ENCODE measurements at places on chromosomes 1 and 21.

DNA sequence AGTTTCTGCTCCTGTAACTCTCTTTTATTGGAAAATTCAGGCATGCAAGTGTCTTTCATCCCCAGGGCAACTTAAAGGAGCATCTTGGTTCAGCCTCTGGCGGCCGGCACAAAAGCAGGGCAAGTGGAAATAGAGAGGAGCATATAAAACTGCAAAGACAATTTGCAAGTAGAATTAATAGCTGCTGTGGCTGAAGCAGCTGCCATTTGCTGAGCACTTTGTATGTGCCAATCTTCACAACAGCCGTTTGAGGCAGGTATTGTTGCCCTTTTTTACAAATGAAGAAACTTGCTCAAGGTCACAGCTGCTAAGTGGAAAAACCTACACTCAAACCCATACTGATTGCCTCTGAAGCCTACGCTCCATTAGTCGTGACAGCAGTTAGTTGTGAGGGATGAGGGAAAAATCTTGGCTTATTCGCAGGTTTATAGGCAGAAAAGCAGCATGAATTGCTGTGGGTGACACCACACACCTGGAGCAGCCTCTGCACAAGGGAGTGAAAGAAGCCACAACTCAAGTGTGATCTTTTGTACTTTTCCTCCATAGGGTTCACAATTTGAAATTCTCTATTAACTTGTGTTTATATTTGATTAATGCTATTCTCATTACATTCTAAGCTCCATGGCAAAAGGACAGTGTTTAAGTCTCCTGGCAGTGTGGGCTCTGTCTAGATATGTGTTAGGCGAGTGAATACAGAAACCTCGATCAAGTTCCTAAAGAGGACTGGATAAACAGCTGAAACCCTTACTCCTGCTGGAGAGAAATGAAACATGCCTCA is 99.0 kb upstream of the BEND5 start:
- DNase-seq, result no peak

DNA sequence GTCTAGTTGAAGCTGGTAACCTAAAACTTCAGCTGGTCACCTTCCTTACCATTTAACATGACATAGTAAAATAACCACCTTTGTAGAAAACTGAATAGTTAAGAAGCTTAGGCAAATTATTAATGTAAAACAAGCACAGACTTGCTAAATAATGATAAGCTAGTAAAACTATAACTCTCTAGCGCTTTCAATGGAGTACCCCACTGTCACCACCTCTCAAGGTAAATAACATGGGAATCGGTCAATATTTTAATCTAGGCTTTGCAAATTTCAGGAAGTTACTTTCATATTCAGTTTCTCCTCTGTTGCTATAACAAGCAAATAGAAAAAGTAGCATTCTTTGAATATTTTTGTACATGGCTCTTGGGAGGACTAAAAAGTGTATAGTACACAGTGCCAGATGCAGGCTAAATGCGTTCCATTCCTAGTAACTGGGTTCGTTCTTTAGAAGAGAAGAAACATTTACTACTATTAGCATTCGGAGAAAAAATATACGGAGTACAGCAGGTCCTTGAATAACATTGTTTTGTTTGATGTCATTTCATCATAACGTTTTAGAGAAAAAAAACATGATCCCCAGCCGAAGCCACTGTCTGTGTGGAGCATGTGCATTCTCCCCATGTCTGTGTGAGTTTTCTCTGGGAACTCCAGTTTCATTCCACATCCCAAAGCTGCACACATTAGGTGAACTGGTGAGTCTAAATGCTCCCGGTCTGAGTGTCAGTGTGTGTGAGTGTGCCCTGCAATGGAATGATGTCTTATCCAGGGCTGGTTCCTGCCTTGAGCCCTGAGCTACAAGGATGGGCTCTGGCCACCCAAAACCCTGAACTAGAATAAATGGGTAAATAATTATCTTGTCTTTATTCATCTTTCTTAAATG is 52.5 kb downstream of the EPRS1 start:
- DNase-seq, result no peak

GRCh38 chr1:44531785-44532566 is 126.9 kb downstream of the RNF220 start:
- DNase-seq, result peak; percentile 42

DNA sequence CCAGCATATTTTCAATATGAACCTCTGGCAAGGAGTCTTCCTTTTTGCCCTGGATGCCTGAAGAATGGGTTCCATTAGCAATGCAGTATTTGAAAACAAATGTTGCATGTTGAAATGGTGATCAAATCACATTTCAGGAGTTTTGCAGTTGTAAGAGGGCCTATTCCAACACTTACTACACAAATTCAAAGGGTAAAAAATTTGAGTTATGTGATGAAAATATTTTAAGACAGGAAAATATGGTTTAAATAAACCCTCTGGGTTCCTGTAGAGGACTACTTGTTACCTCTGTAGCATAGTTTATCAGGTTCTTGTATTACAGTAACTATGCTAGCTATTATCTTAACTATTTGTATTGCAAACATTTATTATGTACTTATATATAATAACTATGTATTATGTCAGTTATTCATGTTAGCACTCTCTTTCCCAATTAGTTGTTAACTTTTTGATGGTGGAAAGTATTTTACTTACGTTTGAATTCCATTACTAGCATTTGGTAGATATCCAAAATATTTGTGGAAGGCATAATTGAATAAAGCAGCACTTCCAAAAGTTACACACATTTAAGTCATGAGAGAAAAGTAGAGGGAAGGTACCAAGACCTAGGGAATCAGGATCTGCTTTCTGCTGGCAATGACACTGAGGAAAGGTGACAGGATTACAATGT is 312.9 kb downstream of the GRIK1 start:
- no peak for DNase-seq

DNA sequence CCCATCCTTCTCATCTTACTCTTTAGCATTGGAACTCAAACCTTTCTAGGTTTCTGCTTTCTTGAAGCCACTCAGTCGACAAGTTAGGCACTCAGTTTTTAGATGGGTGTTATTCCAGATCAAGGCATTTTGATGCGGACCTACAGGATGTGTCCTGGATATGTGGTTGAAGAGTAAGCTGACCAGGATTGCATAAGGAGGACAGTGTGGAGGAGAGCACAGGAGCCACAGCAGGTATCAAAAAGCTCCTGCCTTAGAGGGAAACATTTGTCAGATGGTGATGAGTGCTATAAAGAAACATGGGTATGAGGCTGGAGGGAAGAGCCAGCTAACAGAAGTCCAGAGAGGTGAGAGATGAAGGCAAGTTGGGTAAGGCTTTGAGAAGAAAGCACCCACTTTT is 33.9 kb upstream of the OPRD1 start:
- no peak for DNase-seq

GRCh38 chr1:207000651-207001291 is 30.5 kb upstream of the FCAMR start:
- no peak for DNase-seq
